ENCODE measurements at places on chromosomes 1 and 21.

GRCh38 chr1:202578001-202578504 is 132.2 kb downstream of the SYT2 start:
- DNase-seq: no peak

DNA sequence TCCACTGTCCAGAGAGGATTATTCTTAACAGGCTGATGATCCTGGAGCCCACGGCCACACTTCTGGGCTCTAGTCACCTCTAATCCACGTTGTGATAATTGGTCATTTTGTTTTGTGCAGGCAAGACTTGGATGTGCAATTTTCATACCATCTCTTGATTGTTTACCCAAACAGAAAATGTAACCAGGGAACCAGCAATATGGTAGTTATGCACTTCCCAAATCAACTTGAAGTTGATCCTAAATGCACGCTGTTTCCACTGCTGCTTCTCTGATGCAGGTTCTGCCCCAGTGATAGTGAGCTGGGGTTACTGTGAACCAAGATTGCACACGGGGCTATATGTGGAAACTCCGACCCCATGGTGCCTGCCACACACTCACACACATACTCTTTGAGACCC is 14.7 kb upstream of the KCNJ15 start:
- no peak for DNase-seq

- DNase-seq: no peak
Measured at GRCh38 chr1:200755456-200755855, 16.8 kb downstream of the CAMSAP2 start.

GRCh38 chr1:41329662-41330587 is 31.3 kb upstream of the FOXO6 start:
- peak; percentile 63 for DNase-seq

- no peak for DNase-seq
Measured at GRCh38 chr1:118504221-118504644, 319.2 kb upstream of the SPAG17 start.

- no peak for DNase-seq
Measured at GRCh38 chr1:26280333-26281042, 602 bp downstream of the SH3BGRL3 start.
